ENCODE measurements at places on chromosomes 13 and 19. TPM values are rescaled to one million over a fixed set of nuclear protein-coding genes. Genes with fewer than 3 reads are reported as not detected.

DNA sequence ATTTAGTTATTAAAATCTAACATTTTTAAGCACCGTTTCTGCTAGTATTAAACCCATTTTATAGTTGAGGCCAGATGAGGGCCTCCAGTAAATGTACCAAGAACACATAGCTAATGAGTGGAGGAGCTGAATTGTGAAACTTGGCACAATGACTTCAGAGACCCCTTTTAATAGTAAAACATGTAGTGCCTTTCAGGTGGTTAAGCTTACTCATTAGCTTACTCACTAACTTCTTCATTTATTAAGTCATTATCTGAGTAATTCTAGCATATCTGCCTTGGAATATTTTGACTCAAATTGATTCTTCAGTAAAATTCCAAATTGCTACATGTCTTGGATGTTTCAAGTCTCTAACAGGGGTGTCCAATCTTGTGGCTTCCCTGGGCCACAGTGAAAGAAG lies 735.2 kb downstream of the LIG4 start:
- no peak for DNase-seq

The POU2F2 gene
- 2.1 TPM for total RNA-seq

DNA sequence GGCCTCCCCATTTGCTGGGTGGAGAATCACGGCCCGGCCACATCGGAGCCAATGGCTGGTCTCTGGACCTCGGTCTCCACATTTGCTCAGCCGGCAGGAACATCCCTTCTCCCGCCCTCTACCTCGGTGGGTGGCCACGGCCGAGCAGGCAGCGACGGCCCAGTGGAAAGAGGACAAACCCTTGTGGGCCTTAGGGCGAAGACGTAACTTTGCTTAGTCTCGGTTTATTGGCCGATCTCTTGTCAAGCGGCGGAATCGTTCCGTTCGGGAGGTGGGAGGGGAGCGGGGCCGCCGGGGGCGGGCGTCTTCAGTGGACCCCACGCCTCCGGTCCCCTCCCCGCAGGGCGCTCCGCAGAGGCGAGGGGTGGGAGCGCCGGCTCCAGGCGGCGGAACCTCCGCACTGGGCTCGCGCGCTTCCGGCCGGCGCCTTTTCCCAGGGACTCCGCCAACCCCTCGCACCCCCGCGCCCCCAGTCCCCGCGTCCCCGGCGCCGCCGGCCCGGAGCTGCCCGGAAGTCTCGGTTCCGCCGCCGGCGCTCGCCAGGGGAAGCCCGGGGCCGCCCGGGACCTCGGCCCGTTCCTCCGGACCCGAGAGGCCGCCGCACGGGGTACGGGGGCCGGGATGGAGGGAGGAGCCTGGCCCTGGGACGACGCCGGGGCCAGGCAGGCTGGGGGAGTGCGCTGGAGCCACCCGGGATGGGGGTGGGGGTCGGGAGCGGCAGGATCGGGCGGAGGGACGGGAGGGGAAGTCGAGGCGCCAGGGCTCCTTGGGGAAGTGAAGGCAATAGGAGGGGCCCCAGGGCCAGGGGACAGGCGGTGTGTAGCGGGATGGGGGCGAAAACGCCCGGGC lies at the start of gene ZNF580:
ZNF580 (plus strand) TSS at position 426 of the 849 bp plus-strand sequence. CDS start 1,507 bp downstream, outside the sequence.
- peak; percentile 58 for DNase-seq

- DNase-seq = no peak
Observed at GRCh38 chr19:12166626-12167025, 3.7 kb downstream of the ZNF136 start.

GRCh38 chr19:38023671-38024541 lies 116.9 kb downstream of the SIPA1L3 start:
- DNase-seq = no peak

The KIR2DL4 gene
- total RNA-seq = not detected

GRCh38 chr19:29724102-29724641 lies 9.1 kb upstream of the C19orf12 start:
- no peak for DNase-seq

DNA sequence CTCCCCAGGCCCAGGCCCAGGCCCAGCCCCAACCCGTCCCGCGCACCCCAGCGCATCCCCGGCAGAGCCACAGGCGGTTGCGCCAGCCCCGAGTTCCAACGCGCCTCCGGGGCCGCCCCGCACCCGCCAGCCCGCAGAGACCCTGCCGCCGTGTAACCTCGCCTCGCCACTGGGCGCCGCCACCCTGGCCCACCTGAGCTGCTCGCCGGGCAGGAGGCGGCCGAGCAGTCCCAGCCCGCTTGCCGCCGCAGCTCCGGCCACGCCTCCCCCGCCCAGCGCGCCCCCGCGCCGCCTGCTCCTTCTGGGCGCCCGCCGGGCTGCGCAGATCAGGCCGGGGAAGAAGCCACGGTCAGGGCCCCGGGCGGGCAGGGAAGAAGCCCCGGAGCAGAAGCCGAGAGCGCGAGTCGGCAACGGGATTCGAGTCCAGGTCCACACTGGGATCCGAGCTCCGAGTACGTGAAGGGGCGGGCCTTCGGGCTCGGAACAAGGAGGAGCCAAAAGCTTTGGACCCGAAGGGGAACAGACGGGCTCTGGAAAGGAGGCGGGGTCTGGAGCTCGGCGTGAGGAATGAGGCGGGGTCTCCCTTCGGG lies at the start of gene MBOAT7:
MBOAT7 (minus strand) TSS at position 436 of the 590 bp plus-strand sequence. CDS start 1,072 bp downstream, outside the sequence.
- DNase-seq = no peak

DNA sequence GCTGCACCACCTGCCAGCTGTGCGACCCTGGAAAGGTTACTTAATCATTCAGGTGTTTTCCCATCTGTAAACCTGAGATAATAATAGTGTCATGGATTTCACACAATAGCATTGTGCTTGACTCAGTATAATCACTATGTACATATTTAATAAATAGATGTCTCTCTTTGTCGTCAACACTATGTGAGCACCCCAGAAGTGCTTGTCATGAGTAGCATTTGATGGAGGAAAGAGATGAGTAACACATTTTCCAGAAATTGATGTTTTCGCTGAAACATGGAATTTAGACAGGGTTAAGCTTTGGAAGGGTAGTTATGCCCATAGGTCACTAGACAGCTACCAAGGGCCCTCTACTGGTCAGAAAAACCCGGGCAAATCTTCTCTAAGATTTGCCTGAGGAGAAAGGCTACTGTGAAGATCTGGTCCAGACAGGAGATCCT lies 9.5 kb upstream of the MBNL2 start:
- DNase-seq = peak; percentile 49

The FAM187B gene
- total RNA-seq = not detected

- DNase-seq = no peak
Observed at GRCh38 chr13:59472134-59472533, 691.6 kb downstream of the DIAPH3 start.

The PCDH20 gene
- total RNA-seq = 8.6 TPM

GRCh38 chr19:48873476-48874302 lies 1.5 kb downstream of the PPP1R15A start:
- no peak for DNase-seq

The EBI3 gene
- 1.6 TPM for total RNA-seq

DNA sequence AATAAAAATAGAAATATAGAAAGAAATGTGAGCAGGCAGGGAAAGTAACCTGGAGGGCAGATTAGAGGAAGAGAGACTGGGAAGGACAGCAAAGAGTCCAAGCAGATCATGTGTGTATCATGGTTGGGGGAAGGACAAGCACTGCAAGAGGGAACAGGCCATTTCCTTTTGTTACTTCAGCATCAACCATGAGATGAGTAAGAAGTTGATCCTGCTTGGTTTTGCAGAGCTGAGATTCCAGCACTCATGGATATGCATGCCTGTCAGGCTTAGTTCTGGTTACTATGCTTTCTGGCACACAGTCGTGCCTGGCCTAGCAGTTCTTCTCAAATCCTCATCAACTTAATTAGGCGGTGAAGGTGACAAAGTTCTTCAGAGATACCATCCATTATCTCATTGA lies 18.1 kb downstream of the NALCN start:
- no peak for DNase-seq

DNA sequence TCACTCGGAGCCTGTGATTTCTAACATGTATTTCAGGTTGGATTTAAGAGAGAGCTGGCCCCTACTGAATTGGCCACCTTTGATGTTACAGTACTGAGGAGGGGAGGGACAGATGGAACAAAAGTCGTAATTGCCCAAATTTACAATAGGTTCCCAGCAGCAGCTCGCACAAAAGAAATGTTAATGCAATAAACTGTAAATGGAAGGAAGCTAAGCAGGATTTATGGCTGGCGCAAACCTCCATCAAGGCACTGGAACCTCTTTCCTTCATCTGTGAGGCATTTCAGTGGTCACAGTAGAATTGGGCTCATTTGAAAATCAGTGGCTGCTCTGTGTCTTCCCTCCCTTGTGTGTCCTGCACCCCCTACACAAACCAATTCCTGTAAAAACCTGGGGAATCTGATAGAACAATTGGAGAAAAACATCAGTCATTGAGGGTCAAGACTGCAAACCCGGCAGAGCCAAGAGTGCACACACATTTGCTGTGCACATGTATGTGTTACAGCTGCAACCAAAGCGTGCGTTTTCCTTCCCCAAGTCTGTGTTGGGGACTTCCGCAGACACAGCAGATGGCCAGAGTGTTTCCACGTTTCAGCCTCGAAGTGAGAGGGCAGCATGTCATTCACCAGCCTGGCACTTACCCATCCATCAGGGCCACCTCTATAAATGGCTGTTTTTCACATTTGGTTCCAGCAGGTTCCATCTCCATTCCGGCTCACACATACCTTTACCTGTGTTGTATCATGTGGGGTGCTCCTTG lies 192.8 kb downstream of the TM9SF2 start:
- DNase-seq = no peak

DNA sequence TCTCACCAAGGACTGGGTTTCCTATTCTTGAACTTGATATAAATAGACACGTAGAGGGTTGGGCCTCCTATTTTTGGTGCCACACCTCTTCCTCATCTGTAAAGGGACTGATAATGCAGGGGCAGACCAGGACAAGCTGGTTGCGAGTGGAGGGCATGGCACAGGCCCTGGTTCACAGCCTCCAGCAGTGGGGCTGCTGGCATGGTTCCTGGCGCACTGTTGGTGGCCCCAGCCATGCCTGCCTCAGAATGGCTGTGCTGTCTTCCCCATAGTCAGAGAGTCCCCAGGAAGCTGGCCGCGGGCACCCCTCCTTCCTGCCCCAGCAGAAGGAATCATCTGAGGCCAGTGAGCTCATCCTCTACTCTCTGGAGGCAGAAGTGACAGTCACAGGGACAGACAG lies 10.5 kb upstream of the OVOL3 start:
- no peak for DNase-seq

The HTR2A gene
- 0.19 TPM for total RNA-seq

The PGLYRP1 gene
- total RNA-seq = not detected

Data from colonic mucosa (tissue), 4 donors.